Spinal cord (tissue), 10 donors: ENCODE measurements at places on chromosomes 13 and 19. TPM values are rescaled to one million over a fixed set of nuclear protein-coding genes. Genes with fewer than 3 reads are reported as not detected.

Gene KLC3
- total RNA-seq: 1.1 TPM

Gene SLC6A16
- 1.2 TPM for total RNA-seq

GRCh38 chr19:3761382-3762129 lies at the start of gene APBA3:
Gene APBA3 (minus strand): TSS chr19:3761692. CDS start chr19:3760264, 1,428 bp downstream.
- no peaks in the 10 kb centered on the region for H3K27me3 ChIP-seq
- peak within 1 kb of the TSS; percentile 93 for H3K4me3 ChIP-seq
- peak within 1 kb of the TSS; percentile 98 for H3K27ac ChIP-seq
- H3K4me1 ChIP-seq: peaks cover 26% of the 10 kb centered on the region
- H3K36me3 ChIP-seq: peaks cover 49% of the 10 kb centered on the region
- DNase-seq: peak; percentile 88

GRCh38 chr13:91184244-91184926 lies 163.1 kb upstream of the MIR17HG start:
- H3K36me3 ChIP-seq: no peaks in the 10 kb centered on the region
- H3K4me3 ChIP-seq: no peak overlapping the region
- no peaks in the 10 kb centered on the region for H3K27me3 ChIP-seq
- no peak overlapping the region for H3K27ac ChIP-seq
- DNase-seq: no peak
- H3K4me1 ChIP-seq: peaks cover 4% of the 10 kb centered on the region

- no peaks in the 10 kb centered on the region for H3K4me1 ChIP-seq
- H3K4me3 ChIP-seq: no peak overlapping the region
- no peaks in the 10 kb centered on the region for H3K27me3 ChIP-seq
- no peaks in the 10 kb centered on the region for H3K36me3 ChIP-seq
These were observed 411.7 kb downstream of the FGF9 start for GRCh38 chr13:22082437-22083100.

GRCh38 chr13:46810440-46810839 lies 13.5 kb upstream of the ESD start:
- no peak for DNase-seq
- no peak overlapping the region for H3K4me3 ChIP-seq
- no peaks in the 10 kb centered on the region for H3K36me3 ChIP-seq
- no peaks in the 10 kb centered on the region for H3K27me3 ChIP-seq
- H3K4me1 ChIP-seq: no peaks in the 10 kb centered on the region
- H3K27ac ChIP-seq: no peak overlapping the region

GRCh38 chr13:49421391-49421790 lies 22.5 kb downstream of the CAB39L start:
- no peaks in the 10 kb centered on the region for H3K36me3 ChIP-seq
- no peak overlapping the region for H3K4me3 ChIP-seq
- H3K27me3 ChIP-seq: no peaks in the 10 kb centered on the region
- H3K4me1 ChIP-seq: no peaks in the 10 kb centered on the region
- DNase-seq: no peak

DNA sequence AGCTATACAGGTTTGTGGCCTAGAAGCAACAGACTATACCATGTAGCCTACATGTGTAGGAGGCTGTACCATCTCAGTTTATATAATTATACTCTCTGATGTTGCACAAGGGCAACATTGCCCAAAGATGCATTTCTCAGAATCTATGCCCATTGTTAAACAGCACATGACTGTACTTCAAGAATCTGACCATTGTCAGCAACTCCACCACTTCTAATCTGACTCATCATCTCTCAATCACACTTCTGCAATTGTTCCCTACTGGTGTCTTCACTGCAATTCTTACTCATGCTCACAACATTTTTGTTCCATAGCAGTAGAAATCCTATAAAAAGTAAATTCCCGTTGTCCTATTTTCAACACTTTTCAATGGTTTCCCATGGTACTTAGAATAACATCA lies 63.9 kb upstream of the ATXN8OS start:
- H3K4me1 ChIP-seq: no peaks in the 10 kb centered on the region
- H3K27ac ChIP-seq: no peak overlapping the region
- no peak for DNase-seq
- no peak overlapping the region for H3K4me3 ChIP-seq
- H3K27me3 ChIP-seq: no peaks in the 10 kb centered on the region

DNA sequence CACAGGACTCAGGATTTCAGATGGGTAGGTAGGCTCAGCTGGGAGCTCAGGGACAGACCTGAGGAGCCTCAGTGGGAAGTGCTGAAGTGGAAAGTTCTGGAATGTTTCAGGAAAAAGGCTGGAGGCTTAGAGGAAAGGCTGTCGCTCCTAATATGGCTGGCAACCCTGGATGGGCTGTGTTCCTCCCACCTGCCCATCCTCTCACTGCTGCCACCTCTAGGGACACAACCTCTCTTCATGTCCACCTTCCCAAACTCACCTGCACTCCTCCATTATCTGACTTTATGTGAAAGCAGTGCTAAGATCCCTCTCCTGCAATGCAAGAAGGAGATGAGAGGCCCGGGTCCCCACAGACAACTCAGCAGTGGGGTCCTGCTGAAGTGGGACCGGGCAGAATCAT lies 5.8 kb upstream of the CEACAM21 start:
- no peak overlapping the region for H3K27ac ChIP-seq
- no peak overlapping the region for H3K4me3 ChIP-seq
- H3K4me1 ChIP-seq: peaks cover 4% of the 10 kb centered on the region
- no peak for DNase-seq
- H3K36me3 ChIP-seq: no peaks in the 10 kb centered on the region
- H3K27me3 ChIP-seq: peaks cover 12% of the 10 kb centered on the region

GRCh38 chr19:30870876-30871275 lies 478.4 kb downstream of the TSHZ3 start:
- no peaks in the 10 kb centered on the region for H3K4me1 ChIP-seq
- H3K4me3 ChIP-seq: no peak overlapping the region
- no peaks in the 10 kb centered on the region for H3K27me3 ChIP-seq
- DNase-seq: peak; percentile 44
- no peak overlapping the region for H3K27ac ChIP-seq

- no peaks in the 10 kb centered on the region for H3K27me3 ChIP-seq
- DNase-seq: no peak
- H3K4me3 ChIP-seq: no peak overlapping the region
- no peak overlapping the region for H3K27ac ChIP-seq
These were observed 40.7 kb upstream of the VWA8 start for GRCh38 chr13:42001580-42001979.

- H3K4me3 ChIP-seq: no peak overlapping the region
- no peaks in the 10 kb centered on the region for H3K36me3 ChIP-seq
- DNase-seq: no peak
- no peaks in the 10 kb centered on the region for H3K27me3 ChIP-seq
These were observed 33.9 kb upstream of the MIR17HG start for GRCh38 chr13:91313581-91313980.
